Natural killer cell (primary cell): ENCODE measurements at places on chromosomes 7 and 10. TPM values are rescaled to one million over a fixed set of nuclear protein-coding genes. Genes with fewer than 3 reads are reported as not detected.

- H3K36me3 ChIP-seq, result no peaks in the 10 kb centered on the region
- no peak overlapping the region for H3K27ac ChIP-seq
- no peaks in the 10 kb centered on the region for H3K27me3 ChIP-seq
- peaks cover 26% of the 10 kb centered on the region for H3K4me1 ChIP-seq
Observed at GRCh38 chr7:26179422-26179821, 21.1 kb downstream of the HNRNPA2B1 start.

- no peaks in the 10 kb centered on the region for H3K4me1 ChIP-seq
- H3K4me3 ChIP-seq, result no peak overlapping the region
- no peaks in the 10 kb centered on the region for H3K36me3 ChIP-seq
- no peak for DNase-seq
- no peaks in the 10 kb centered on the region for H3K27me3 ChIP-seq
Observed at GRCh38 chr10:122307669-122308416, 36.7 kb downstream of the BTBD16 start.

NAT16 gene
- total RNA-seq, result not detected

CCDC172 gene
- not detected for total RNA-seq

DNA sequence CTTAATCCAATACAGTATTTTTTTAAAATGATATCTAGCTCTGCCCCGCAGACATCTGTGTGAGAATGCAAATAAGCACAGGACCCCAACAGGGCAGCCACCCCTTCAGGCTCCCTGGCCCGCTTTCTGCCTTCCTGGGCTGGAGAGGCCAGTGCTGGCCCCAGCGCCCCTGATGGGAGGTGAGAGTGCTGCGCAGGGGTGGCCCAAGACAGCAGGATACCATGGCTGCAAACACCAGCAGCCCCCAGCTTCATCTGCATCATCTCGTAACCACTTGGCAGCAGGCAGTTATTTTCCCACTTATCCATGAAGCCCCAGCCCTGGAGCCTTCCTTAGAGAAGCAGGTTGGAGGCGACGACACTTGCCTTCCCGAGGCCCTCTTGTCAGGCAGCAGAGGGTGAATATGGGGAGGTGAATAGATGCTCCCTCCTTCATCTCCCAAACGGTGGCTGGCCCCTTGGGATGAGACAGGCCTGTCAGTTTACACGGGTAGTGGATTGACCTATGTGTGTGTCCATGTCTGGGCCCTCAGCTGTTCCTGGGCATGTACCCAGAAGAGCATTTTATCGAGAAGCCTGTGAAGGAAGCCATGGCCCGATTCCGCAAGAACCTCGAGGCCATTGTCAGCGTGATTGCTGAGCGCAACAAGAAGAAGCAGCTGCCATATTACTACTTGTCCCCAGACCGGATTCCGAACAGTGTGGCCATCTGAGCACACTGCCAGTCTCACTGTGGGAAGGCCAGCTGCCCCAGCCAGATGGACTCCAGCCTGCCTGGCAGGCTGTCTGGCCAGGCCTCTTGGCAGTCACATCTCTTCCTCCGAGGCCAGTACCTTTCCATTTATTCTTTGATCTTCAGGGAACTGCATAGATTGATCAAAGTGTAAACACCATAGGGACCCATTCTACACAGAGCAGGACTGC lies 71.2 kb downstream of the ALOX5 start:
- H3K27me3 ChIP-seq, result no peaks in the 10 kb centered on the region
- no peaks in the 10 kb centered on the region for H3K36me3 ChIP-seq
- no peak overlapping the region for H3K4me3 ChIP-seq
- no peak overlapping the region for H3K27ac ChIP-seq

DNA sequence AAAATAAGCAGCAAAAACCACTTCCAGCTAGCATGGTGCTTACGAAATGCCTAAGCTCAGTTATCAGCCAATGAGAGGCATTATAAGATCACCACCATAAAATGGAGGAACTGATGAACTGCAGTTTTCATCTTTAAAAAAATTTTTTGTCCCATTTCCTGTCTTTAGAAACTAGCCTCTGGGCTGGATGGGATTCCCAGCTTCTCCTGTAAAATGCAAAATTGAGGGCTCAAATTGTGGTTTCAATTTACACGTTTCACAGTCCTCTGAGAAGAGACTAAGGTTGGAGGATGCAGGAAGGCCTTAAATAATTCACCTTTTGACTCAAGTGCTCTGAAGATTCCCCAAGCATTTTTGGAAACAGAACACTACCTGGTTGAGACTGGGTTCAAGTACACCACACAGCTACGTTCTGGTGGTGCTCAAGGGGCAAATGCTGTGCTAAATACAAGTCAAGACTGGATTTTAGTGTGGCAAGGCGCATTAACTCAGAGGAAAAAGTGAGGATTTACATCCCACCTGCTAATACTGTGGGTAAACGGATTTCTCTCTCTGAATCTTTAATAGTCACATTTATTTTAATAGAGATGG lies 951 bp downstream of the ZNF25 start:
- H3K4me1 ChIP-seq, result peaks cover 6% of the 10 kb centered on the region
- no peak for DNase-seq
- H3K27ac ChIP-seq, result peak overlapping the region; percentile 78
- H3K4me3 ChIP-seq, result peak overlapping the region; percentile 51
- peaks cover 3% of the 10 kb centered on the region for H3K36me3 ChIP-seq

- no peaks in the 10 kb centered on the region for H3K36me3 ChIP-seq
- no peak overlapping the region for H3K4me3 ChIP-seq
- no peaks in the 10 kb centered on the region for H3K4me1 ChIP-seq
Observed at GRCh38 chr7:83930262-83930661, 264.3 kb downstream of the SEMA3A start.

MTURN gene
- total RNA-seq, result 32.8 TPM

- no peak for DNase-seq
- no peak overlapping the region for H3K27ac ChIP-seq
- H3K27me3 ChIP-seq, result no peaks in the 10 kb centered on the region
- no peak overlapping the region for H3K4me3 ChIP-seq
- H3K36me3 ChIP-seq, result no peaks in the 10 kb centered on the region
Observed at GRCh38 chr10:90023950-90024349, 322.6 kb downstream of the KIF20B start.

FZD8 gene
- total RNA-seq, result 1.4 TPM

DNA sequence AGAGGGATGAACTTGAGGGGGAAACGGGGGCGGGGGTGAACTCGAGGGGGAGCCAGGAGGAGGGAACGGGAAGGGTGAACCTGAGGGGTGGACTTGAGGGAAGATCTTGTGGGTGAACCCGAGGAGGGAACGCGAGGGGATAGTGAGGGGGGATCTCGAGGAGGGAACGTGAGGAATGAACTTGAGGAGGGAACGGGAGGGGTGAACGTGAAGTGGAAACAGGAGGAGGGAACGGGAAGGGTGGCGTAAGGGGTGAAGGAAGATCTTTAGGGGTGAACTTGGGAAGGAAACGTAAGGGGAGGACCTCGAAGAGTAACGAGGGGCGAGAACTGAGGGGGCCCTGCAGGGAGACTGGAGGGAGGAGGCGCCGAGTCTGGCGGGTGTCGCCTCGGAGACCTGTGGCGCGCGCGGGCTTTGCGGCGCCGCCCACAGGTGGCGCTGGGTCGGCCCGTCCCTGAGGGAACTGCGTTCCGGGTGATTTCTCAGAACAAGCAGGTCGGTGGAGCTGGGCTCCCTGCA lies 651 bp downstream of the MYO3A start:
- no peaks in the 10 kb centered on the region for H3K4me1 ChIP-seq
- no peaks in the 10 kb centered on the region for H3K36me3 ChIP-seq
- no peak for DNase-seq
- H3K27ac ChIP-seq, result no peak overlapping the region

DNA sequence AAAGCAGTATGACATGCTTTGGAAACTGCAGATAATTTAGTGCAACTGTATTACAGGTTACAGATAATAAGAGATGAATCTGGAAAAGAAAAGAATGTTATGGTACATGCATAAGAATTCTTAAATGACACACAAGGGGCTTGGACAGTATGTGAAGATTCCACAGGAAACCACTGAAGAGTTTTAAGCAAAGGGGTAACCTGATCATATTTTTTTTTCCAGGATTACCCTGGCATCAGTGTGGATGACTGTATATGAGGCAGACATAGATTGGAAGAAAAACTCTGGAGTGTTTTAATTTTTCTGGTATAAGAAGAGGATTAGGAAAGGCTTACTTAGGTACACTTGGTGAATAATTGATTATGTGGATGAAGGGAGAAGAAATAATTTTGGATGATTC lies 8.1 kb downstream of the TFPI2 start:
- no peaks in the 10 kb centered on the region for H3K4me1 ChIP-seq
- H3K4me3 ChIP-seq, result no peak overlapping the region
- no peaks in the 10 kb centered on the region for H3K36me3 ChIP-seq
- DNase-seq, result no peak

GRCh38 chr10:132679640-132680039 lies 106.3 kb downstream of the NKX6-2 start:
- no peaks in the 10 kb centered on the region for H3K27me3 ChIP-seq
- H3K4me1 ChIP-seq, result peaks cover 12% of the 10 kb centered on the region
- no peak overlapping the region for H3K27ac ChIP-seq
- H3K36me3 ChIP-seq, result no peaks in the 10 kb centered on the region
- no peak for DNase-seq

DNA sequence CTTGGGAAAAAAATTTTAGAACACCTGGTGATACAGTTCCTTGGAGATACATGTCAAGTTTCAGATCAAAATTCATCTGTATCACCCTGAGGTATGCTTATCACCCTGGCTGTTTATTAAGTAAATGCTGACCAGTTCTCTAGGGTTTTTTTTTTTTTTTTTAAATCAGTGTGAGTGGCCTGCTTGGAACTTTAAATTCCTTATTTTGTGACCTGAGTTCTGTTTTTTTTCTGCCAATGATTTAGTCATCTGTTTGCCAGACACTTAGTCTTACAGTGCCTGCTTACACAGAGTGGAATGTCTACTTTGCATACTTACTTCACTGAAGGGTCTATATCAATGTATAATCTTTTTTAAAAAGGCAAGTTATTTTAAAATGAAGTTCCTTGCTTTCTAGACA lies 1.8 kb downstream of the TSPAN13 start:
- no peak overlapping the region for H3K27ac ChIP-seq
- H3K36me3 ChIP-seq, result no peaks in the 10 kb centered on the region
- no peak overlapping the region for H3K4me3 ChIP-seq
- no peak for DNase-seq
